Stimulated activated CD8-positive, alpha-beta memory T cell treated with anti-CD3 and anti-CD28 coated beads, Interleukin-7, amount 100 ng/mL, for 1 hour (primary cell): ENCODE measurements at places on chromosomes 5 and 9.
A peak's percentile ranks its signal among the peaks of the same experiment; 100 is the strongest.

DNA sequence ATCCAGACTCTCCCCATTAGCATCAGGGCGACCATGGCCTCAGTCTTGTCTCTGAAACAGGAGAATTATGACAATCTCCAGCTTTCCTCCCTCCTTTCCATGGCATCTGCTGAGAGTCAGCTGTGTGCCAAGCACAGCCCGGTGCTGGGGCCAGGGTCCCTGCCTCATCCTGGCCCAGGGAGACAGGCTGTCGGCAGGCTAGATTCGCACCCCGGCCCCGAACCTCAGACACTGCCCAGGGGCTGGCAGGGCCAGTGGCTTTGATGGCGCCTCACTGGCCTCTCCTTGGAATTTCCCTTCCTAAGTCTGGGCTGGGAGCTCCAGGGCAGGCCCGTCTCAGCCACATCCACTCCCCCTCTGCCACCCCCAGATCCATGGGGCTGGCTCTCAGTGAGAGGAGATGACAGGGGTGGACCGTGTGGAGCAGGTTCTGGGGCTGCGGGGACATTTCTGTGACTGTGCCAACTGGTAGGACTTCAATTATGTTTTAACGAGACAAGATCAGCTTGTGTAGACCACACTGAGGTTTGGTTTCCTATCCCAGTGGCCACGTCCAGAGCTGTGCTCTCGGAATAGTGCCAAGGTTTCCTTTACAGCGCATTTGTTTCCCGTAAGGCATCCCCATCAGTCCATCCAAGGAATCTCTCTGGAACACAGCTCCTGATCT is 15.5 kb downstream of the FAM163B start:
- DNase-seq, result no peak

DNA sequence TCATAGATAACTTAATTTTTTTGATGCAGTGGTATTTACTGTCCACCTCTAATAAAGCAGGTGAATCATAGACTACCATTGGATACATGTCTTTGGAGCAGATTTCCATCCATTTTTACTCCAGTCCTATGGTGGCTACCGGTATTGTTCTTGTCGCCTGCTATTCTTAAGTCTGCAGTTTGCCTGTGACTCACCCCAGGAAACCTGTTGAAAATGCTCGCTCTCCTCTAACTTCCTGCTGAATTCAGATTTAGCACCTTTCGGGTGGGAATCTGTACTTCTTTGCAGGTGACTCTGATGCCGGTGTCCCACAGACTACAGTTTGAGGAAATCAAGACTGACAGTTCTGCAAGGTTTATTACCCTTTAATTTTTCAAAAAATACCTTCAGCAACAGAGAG is 58.8 kb upstream of the DHFR start:
- no peak for DNase-seq

DNA sequence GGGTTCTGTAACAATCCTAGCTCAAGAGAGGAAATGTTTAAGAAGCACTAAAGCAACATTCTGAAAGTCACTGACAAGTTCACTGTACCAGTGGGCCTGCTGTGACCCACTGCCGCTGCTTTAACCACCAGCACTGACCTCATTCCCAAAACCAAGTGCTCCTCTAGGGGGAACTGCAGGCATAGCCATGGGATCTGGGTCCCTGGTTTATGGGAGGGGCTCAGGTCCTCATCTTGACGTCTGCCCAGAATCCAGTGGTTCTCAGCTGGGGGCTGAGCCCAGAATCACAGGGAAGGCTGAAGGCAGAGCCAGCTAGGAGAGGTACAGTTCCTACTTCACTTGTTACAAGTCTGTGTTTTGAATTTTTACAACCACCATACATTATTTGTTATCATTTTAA is 36.1 kb upstream of the SLC2A8 start:
- DNase-seq, result no peak

DNA sequence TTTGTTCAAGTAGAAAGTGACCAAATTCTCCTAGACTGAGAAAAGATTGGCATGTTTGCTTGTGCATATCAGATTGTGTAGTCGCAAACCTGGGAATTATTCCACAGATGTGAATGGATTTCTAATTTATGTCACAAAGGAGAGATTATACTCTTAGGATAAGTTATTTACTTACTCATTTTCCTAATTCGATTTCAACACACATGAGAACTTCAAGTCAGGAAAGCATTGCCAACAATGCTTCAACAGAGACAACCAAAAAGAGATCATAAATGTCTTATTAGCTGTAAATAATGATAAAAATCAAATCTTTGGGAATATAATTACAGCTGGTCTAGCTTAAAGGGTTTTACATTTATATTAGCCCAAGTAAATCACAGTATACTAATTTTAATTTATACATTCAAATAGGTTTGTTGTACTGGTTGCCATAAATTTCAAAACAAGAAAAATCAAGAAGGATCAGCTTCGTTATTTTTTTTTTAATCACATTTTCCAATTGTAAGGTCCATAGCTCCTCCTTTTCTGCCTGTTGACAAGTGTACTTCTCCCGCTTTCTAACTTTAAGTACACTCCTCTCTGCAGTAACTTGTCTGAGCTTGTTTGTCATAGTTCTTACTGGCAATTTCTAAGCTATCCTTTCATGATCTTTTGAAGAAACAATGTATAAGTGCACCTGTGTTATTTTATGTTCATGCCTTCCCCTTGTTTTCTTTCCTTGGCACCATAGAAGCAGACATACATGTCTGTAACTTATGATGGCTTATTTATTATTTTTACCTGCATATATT is 246.6 kb downstream of the DEPDC1B start:
- no peak for DNase-seq

DNA sequence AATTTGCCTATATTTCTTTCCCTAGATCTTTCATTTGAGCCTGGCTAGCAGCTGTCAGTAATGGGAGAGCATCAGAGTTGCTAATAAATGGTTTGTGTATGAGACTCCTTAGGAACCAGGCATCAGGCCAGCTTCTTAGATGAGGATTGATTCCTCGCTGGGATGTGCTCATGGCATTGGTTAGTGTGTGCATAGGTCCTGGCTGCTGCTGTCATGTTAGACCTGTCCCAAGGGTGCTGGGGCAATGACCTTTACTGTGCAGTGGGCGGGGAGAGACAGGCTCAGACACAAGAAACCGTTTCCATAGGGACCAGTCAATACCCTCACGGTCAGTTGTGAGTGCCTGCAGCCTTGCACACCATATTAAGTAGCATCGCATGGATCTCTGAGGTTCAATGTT is 112.3 kb upstream of the NR3C1 start:
- DNase-seq, result no peak

- no peak for DNase-seq
Measured at GRCh38 chr5:10701567-10702039, 59.4 kb downstream of the DAP start.

- DNase-seq, result no peak
Measured at GRCh38 chr9:97802276-97802675, 50.8 kb upstream of the FOXE1 start.

- DNase-seq, result no peak
Measured at GRCh38 chr5:172229904-172230303, 35.9 kb downstream of the EFCAB9 start.

DNA sequence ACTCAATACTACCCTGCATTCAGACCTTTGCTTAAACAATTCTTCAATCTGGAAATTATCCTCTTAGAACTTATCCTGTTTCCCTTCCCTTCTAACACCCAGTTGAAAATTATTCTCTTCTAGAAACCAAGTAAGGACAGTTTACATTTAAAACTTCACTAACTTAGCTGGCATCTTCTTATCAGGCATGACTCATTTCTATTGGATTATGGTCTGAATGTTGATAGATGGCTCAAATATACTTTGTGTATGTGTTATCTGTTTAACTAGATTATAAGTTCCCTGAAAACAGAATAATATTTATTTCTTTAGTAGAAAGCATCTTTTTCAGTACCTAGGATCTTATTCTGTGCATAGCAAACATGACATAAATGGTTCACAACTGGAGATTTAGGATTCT is 161.9 kb downstream of the PPP2R2B start:
- DNase-seq, result no peak

GRCh38 chr5:94057217-94057616 is 315.8 kb upstream of the POU5F2 start:
- no peak for DNase-seq

DNA sequence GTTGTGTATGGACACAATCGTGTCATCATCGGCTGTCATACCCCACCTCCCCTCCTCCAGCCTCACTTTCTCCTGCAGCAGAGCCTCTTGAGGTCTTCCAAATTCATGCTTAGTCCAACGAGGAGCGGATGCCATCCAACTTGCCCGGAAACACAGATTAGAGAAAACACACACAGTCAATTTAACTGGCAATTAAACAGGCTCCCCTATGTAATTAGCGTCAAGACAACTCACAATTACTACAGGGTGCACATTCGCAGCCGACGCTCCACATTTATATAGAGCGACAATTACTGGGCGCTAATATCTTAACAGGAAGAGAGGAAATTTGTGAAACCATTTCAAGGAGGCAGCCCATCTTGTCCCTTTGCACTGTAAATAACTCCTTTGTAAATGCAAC is 86.0 kb upstream of the ZNF618 start:
- no peak for DNase-seq

- DNase-seq, result peak; percentile 45
Measured at GRCh38 chr5:79513704-79514390, at the start of gene HOMER1. TSS of gene HOMER1 (minus strand) at chr5:79514134. CDS start at chr5:79512774, 1,360 bp downstream.

DNA sequence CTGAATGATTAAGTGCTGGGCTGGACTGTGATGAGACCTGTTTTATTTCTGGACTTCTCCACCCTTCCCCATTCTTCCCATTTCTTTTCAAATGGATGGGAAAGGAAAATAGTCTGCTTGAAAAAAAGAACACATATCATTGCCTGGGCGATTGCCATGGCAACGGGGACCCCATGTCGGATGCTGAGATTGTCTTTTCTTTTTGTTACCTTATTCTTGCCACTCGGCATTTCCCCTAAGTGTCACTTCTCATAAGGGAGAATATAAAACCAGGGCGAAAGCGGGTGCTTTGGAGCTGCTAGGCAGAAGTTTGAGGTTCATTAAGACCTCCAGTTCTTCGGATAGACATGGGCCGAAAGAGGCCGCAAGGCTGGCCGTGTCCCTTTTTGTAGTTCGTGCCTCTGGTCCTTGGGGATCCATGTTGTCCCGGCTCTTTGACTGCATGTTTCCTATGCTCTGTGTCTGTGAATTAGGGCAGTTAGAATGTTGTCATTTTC is 763 bp downstream of the FGD3 start:
- DNase-seq, result no peak
